ENCODE measurements at places on chromosomes 3 and 15.

GRCh38 chr3:60758171-60758570 is 493.1 kb downstream of the FHIT start:
- no peak for DNase-seq

GRCh38 chr3:16122155-16122554 is 52.3 kb upstream of the GALNT15 start:
- no peak for DNase-seq

DNA sequence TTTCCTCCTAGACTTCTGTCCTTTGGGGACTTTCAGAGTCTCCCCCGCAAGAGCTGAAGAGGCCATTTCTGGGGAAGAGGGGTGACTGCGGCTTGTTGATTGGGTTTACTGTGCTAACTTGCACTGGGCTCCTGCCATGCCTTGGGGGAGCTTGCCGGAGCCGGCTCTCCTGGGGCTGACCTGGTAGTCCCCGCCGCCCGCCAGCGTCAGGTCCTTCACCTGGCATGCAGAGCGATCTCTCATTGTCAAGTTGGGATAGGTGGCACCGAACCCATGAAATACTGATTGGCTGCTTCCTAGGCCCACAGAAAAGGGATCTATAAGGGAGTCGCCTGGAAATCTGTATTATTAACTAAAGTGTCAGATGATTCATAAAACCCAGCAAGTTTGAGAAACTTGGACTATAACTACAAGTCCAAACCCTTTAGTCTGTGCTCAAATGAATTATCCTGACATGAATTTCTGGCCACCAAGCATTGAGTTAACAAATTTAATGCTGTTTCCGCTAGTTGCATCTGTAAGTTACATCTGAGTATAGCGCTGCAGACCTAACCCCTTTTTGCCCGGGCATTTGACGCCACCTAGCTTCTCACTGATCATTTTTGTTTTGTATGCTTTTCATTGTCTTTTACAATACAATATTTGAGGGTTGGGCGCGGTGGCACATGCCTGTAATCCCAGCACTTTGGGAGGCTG is 607 bp upstream of the IMP3 start:
- DNase-seq, result no peak

- no peak for DNase-seq
Observed at GRCh38 chr3:72133329-72134011, 348.5 kb upstream of the PROK2 start.

- DNase-seq, result no peak
Observed at GRCh38 chr3:174538151-174538550, 321.0 kb upstream of the NAALADL2 start.

DNA sequence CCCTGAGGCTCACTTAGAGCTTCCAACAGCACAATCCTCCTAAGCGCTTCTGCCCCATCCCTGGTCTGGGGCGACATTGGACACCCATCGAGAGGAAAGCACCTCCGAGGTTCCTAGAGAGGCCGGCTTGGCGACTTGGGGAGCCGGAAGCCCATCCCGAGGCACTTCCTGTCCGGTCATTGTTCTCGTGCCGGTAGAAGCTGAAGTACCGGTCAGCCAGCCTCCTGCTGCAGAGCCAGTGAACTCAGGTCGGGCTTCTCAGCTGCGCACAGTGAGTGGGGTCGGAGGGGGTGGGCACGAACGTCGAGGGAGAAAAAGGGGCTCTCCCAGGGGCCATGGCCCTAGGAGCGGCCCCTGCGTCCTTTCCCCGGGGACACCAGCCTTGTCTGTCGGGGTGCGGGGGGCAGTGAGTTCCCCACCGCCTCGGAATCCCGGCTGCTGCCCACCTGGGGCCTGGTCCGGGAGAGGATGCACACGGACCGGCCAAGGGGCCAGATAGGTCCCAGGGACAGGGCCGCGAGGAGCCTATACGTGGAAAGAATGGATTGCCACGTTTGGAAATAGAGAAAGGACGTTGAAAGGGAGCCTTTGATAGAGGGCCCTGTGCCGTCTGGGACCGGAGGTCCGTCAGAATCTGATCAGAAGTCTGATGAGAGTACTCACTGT is at the start of gene ZNF35:
TSS of gene ZNF35 (plus strand) at position 169 of the 666 bp plus-strand sequence. CDS start 2,336 bp downstream, outside the sequence.
- peak; percentile 60 for DNase-seq

DNA sequence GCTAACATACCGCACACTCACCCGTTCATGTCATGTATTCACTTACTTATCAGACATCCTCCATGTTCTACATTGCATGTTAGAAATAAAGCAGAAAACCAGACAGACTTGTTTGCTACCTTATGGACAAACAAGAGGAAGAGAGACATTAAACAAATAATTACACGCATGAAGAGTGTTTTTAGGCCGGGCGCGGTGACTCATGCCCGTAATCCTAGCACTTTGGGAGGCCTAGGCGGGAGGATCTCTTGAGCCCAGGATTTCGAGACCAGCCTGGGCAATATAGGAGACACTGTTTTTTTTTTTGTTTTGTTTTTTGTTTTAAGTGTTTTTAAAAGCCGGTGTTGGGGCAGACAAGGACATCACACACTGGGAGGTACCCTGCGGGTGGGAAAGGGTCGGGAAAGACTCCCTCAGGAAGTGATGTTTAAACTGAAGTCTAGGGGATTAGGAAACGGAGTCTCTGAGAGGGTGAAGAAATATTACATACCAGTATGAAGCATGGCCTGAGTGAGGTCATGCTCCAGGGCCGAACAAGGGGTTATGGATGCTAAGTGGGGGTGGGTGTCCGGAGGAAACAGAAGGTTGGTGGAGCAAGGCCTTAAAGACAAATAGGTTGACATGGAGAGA is 2.1 kb upstream of the USP3 start:
- no peak for DNase-seq

- peak; percentile 90 for DNase-seq
Observed at GRCh38 chr15:74540761-74541493, at the start of gene ARID3B. TSS of gene ARID3B (plus strand) at chr15:74541220. CDS start at chr15:74543937, 2,717 bp downstream.

- DNase-seq, result no peak
Observed at GRCh38 chr3:33768578-33769330, 29.7 kb upstream of the PDCD6IP start.

DNA sequence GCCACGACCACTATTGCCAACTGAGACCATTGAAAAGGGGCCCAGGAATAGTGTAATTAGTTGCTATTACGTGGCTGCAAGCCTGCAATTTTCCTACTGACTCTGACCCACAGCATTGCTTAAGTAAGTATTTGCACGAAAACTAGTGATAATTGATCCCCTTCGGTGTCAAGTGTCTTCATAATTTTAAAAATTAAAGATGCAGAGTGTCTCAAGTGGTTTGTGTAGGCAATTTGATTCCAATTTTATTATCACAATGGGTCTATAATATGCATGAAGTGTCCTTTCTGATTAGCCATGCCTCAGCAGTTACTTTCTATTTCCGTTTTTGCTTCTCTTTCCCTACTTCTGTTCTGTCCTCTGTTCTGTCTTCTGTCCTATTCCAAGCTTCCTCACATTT is 259.2 kb downstream of the C3orf38 start:
- DNase-seq, result no peak

GRCh38 chr15:55685286-55685685 is 57.7 kb downstream of the PRTG start:
- no peak for DNase-seq

DNA sequence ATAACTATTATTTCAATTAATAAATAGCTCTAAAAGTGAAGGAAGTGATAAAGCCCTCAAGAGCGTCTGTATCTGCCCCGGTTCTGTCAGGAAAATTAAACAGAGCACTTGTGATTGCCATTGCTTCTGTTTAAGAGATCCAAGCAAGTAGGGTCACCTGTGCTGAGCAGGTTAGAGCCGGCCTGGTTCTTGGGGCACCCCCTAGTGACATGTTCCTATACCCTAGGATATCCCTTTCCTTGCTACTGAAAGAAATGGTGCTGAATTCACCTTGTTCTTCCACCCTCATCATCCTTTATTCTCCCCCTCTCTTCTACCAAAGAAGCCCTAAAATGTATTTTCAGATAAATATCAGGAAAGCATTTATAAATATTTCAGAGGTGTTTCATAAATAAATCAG is 323.5 kb downstream of the RORA start:
- DNase-seq, result no peak

GRCh38 chr3:13419505-13420044 is 547 bp downstream of the NUP210 start:
- DNase-seq, result no peak

- DNase-seq, result no peak
Observed at GRCh38 chr15:65366122-65366892, 11.5 kb downstream of the IGDCC3 start.

DNA sequence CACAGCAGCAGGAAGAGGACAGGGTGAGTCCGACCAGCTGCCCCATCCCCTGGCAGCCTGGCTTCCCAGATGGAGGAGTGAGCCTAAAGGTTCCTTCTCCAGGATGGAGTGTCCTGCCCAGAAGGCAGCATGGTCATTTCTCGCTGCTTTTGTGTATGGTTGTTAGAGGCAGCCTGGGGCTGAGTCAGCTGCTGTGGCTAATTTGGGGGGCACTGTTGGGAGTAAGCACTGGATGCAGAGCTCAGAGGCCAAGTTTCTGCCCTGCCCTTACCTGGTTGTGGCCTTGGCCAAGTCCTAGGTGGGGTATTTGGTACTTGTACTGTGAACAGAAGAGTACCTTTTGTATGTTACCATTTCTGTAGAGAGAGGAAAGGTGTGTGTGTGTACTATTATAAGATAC is 78.6 kb downstream of the ADAMTS7 start:
- no peak for DNase-seq

DNA sequence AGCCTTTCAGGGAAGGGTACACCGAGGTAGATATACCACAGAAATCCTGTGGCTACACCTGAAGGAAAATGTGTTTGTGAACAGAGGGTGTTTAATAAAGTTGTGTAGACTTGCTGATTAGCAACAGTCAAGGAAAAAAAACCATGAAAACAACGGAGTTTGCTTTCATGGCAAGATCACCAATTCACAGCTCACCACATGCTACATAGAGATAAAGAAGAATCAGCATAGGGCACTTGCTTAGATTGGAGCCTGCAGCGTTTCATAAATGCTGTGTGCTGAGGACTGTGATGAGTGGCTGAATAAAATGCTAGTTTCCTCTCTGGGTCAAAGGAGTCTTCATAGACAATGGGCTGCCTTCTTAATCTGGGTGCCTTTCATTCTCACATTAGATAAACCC is 257.6 kb downstream of the SLC9A9 start:
- no peak for DNase-seq

DNA sequence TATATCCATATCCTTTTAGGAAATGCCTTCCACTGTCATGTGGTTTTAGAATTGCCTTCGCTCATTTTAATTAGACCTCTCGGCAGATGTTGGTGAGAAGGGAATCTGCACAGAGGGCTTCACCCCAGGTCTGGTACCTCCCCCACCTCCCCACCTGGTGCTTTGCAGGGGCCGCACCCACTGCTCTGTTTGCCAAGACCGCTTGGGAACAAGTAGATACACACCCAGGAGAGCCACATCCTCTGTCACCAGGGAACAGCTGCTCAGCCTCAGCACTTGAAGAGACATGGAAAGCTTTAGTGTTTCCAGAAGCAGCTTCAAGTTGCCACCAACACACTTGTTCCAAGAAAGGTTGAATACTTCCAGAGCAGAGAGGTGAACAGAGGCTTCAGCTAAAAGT is 21.8 kb downstream of the LRRC31 start:
- DNase-seq, result no peak

GRCh38 chr3:156449710-156450574 is 105.0 kb downstream of the SSR3 start:
- no peak for DNase-seq

- DNase-seq, result no peak
Observed at GRCh38 chr3:178676077-178676476, 139.8 kb downstream of the KCNMB2 start.

Data from fibroblast of skin of left biceps (primary cell).